ENCODE measurements at places on chromosomes 2 and 18.

DNA sequence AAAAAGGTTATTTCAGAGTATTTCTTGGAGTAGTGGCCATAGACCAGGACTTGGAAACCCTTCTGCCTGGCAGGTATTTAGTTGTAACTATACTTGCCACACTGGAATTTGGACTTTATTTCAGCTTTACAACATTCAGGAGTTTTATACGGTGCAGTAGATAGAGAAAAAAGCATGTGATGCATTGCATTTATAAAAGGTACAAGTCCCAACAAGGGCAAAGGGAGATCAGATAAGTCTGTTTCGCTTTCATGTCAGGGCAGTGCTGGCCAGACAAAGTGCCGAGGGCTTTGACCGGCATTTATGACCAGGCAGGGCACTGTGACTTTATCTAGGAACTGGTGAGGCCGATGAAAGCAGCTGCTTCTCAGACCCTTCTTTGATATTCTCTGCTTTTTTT lies 145.4 kb downstream of the RTN4 start:
- no peak for DNase-seq

- DNase-seq: no peak
Observed at GRCh38 chr2:234275515-234275914, 221.4 kb downstream of the ARL4C start.

DNA sequence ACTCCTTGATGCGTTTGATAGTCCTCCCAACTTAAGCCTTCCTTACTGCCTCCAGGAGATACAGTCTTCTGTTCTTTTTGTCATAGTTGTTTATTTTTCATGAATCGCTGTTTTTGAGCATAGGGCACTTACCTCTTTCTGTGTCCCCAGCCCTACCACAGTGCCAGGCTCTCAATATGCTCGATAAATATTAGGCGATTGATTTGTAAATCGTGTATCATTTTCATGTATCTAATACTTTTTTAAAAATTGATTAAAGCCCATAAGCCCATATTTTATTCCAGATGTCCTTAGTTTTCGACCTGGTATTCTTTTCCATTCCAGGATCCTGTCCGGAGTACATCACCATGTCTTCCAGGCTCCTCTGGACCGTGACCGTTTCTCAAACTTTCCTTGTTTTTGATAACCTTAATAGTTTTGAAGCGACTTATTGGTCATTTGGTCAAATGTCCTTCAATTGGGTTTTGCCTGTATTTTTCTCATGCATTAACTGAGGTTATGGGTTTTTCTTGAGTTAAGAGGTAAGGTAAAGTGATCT lies 444 bp upstream of the MMADHC start:
- no peak for DNase-seq

- DNase-seq: no peak
Observed at GRCh38 chr2:19371996-19372582, 13.7 kb upstream of the OSR1 start.

DNA sequence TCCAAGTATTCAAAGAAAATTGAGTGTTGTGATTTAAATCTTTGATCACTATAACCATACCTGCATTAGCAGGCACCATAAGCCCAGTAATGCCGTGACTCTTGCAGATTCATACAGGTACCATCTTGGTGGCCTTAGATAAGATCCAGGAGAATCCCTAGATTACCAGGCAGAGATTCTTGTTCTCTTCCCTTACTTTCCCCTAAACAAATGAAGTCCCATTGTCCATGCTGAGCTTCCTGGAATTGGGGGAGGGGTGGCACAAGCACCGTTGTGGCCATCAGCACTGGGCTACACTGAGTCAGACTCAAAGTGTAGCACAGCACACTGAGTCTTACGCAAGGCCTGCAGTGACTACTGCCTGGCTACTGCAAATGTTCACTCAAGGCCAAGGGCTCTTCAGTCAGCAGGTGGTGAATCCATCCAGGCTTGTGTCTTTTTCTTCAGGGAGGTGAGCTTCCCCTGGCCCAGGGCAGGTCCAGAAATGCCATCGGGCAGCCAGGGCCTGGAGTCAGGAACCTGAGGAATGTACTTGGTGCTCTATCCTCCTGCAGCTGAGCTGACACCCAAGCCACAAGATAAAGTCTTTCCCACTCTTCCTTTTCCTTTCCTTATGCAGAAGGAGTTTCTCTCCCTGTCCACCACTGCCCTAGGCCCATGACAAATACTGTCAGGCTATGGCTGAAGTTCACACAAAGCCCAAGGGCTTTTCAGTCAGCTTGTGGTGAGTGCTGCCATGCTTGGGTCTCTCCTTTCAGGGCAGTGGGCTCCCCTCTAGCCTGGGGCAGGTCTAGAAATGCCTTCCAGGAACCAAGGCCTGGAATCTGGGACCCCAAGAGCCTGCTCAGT lies 52.6 kb downstream of the CD28 start:
- DNase-seq: no peak

DNA sequence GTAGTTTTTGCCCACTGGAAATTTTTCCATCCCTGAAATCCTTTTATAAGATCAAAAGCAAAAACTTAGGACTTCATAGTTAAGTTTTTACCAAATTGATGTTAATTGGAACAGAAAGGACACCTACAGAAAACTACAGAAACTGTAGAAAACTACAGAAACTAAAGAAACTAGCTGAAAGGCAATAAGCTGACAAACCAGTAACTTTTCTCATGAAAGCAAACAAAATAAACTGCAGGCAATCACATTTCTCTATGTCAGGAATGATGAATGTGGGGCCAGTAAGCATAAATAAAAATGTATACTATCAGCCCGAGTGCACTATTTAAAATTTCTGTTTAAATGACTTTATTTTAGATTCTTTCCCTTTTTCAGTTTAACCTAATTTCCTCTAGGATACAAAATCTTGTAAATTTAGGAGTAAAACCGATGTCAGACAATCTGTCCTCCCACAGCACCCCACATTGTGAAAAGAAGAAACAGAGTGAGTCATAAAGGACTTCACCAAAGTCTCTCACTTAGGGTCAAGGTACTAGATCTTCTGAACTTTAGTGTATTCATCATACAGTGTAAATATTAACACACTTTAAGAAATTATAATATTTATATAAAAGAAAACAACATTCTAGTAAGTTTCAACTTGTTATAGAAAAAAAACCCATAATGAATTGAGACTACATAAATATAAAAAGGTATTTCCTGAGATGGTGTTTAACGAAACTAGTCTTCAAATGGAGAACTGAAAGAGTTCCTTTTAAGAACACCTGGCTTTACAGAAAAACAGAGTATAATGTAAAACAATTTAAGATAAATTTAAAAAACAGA lies 46.6 kb downstream of the USP40 start:
- no peak for DNase-seq

- no peak for DNase-seq
Observed at GRCh38 chr2:182867426-182868053, 1.1 kb upstream of the FRZB start.

- no peak for DNase-seq
Observed at GRCh38 chr18:61435064-61435652, 101.9 kb downstream of the CDH20 start.

GRCh38 chr2:219426534-219427136 lies 8.0 kb upstream of the SPEG start:
- no peak for DNase-seq

DNA sequence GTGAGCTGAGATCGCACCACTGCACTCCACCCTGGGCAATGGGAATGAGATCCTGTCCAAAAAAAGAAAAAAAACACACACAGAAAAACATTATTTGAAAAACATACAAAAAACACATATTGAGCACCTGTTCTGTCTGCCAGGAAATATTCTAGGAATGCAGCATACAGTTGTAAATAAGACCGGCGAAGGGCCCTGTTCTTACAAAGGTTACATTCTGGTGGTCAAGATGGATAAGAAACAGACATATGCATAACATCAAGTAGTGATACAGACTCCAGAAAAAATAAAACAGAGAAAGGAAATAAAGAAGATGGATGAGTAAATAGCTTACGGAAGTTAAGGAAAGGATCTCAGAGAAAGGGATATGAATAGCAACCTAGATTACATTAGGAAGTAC lies 159.8 kb downstream of the GALNT3 start:
- no peak for DNase-seq

- no peak for DNase-seq
Observed at GRCh38 chr2:176490061-176490861, 221.0 kb downstream of the MTX2 start.

- no peak for DNase-seq
Observed at GRCh38 chr2:128490881-128491691, 172.4 kb upstream of the HS6ST1 start.

DNA sequence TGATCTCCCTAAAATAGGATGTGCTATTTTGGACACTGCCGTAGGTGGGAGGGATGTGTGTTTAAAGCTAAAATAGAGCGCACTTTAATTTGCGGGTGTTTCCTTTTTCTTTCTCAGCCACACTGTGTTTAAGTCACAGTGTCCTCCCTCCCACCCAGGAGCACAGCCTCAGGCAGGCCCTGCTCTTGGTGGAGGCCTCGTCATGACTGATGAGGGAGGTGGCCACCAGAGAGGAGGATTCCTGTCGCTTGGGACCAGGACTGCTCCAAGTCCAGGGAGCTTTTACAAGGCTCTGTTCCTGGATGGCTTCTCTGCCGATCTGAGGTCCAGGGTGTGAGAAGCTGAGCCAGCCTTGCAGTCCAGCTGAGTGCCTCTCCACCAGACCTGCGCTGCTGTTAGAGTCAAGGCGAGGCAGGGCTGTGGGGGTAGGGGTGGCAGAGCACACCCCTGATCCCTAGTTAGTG lies 33.5 kb downstream of the INPP4A start:
- DNase-seq: no peak

- no peak for DNase-seq
Observed at GRCh38 chr2:163697846-163698637, 37.8 kb downstream of the FIGN start.

DNA sequence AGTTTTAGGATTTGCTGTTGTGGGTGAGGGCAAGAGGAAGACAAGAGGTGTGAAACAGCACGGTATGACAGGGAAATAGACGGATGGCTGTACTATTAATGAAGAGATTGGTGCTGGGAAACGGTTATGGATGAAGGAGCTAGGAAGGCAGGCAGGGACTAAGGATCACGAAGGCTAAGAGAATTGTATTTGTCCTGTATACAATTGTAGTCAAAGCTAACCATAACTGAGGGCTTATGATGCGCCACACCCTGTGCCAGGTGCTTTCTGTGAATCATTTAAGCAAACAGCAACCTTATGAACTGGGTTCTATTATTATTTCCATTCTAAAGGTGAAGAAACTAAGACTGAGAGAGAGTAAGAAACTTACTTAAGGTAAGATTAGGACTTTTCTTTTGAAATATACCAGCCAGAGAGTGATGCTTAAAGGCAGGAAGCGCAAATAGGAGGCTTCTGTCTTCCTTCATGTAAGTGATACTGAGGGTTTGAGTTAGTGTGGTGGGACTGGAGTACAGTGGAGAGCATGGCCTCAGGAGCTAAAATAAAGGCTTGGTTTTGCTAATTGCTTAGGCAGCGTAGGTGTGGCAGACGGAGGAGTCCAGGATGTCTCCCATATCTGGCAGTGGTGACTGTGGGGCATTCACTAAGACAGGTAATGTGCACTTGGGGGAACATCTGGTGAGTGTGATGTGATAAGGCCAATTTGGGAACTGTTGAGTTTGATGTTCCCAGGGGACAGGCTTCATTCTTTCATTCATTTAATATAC lies 85.8 kb downstream of the PLEKHM3 start:
- no peak for DNase-seq

DNA sequence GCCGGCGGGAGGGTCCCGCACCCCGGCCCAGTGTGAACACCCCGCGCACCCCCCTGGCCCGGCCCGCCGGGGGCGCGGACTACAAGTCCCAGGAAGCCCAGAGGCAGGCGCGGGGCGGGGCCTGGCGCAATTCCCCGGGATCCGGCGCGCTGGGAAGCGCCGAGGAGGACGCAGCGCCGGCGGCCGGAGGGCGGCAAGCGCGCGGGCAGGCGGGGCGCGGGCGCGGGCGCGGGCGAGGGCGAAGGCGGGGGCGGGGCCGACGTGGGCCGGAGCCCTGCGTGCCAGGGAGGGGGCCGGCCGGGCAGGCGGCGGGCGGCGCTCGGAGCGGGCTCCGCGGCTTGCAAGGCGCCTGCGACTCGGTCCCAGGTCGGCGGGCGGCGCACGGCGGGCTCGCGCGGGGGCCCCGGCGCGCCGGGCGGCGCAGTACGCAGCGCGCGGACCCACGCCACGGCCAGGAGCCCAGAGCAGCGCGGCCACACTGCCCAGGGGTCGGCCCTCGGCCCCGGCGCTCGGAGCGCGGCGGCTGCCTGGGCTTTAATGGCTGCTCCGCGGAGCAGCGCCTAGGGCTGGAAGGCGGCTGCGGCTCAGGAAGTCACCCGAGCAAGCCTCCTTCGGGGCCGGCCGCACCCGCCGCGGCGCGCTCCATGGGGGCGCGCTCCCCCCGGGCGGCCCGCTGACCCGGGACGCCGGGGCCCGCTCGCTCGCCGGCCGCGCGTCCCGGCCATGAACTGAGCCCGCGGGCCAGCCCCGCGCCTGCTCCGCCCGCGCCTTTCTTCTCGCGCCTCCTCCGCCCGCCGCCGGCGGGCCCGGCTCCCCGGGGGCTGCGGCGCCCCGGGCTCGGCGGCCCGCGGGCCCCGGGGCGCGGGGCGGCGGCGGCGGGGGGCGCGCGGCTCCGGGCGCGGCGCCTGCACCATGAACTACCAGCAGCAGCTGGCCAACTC lies at the start of gene AGAP1:
AGAP1 (plus strand) TSS at position 269 of the 941 bp plus-strand sequence.
- DNase-seq: no peak

DNA sequence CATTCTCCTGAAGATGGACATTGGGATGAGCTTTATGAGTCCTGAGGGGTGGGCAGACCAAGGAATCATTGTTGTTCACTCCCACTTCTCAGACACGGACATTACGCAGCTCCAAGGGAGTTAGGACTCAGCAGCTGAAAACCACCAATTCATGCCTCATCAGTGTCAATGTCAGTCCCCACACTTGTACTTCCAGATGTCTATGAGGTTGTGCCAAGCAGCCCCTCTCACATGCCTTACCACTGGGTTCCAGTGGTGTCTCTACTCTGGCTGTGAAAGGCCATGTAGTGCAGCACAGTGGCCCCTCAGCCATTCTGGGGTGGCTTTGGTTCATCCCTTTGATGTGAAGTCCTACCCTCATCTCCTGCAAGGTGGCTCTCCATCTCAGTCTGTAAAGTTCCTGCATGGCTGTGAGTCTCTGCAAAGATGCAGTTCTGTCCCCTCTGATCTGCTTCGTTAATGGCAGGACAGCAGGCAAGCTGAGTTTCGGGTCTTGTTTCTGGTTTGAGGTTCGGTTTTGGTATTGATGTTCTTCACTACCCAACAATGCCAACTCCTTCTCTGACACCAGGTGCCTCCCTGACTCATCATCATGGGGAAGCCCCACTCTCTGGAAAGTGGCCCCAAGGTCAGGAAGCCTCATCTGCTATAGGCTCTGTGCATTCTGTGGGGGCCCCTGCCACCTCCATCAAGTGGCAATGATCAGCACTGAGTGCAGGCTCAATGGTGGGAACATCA lies 14.0 kb upstream of the COL6A3 start:
- DNase-seq: peak; percentile 20

- DNase-seq: no peak
Observed at GRCh38 chr2:135728064-135728743, 13.5 kb upstream of the UBXN4 start.

GRCh38 chr18:9206421-9206820 lies 69.8 kb downstream of the ANKRD12 start:
- no peak for DNase-seq

Data from activated T-helper 1 cell treated with Interleukin-2 at 50 U/mL for 16 hours (primary cell).